ENCODE measurements at places on chromosomes 2 and 18.

DNA sequence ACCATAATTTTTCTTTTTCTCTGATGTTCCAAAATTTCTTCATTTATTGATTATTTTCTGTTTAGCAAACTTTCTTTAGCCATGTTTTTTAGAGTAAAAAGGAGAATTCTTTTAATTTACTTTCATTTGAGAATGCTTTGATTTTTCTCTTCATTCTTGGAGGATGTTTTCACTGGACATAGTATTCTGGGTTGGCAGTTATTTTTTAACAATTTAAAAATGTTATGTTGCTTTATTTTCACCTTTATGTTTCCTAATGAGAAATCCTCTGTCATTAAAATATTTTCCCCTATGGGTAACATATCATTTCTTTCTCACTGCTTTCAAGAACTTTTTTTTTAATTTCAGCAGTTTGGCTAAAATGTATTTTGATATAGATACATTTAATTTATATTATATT is 631.4 kb upstream of the CDH2 start:
- no peak for DNase-seq

- DNase-seq = no peak
These were observed 243.6 kb upstream of the SLC39A10 start for GRCh38 chr2:195413422-195413821.

- DNase-seq = no peak
These were observed 50.2 kb upstream of the PHLPP1 start for GRCh38 chr18:62665188-62665587.

- DNase-seq = no peak
These were observed 7.6 kb upstream of the ONECUT2 start for GRCh38 chr18:57427429-57428201.

DNA sequence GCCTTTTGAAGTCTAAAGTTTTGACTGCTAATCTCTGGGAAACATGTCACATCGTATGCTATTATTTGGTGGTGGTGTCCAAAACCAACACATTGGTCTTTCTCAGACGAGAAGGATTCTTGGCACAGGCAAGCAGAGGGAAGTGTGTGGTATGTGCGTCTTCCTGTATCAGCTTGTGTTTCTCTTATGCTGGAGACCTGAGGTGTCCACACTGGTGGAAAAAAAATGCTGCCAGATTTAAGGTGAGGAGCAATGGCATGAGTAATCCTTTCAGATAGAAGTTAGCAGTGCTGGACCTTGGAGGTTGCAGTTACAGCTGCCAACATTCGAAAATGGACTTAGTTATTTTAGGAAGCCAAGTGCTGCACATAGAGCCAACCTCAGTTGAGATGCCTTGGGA is 11.7 kb upstream of the FHL2 start:
- DNase-seq = no peak

DNA sequence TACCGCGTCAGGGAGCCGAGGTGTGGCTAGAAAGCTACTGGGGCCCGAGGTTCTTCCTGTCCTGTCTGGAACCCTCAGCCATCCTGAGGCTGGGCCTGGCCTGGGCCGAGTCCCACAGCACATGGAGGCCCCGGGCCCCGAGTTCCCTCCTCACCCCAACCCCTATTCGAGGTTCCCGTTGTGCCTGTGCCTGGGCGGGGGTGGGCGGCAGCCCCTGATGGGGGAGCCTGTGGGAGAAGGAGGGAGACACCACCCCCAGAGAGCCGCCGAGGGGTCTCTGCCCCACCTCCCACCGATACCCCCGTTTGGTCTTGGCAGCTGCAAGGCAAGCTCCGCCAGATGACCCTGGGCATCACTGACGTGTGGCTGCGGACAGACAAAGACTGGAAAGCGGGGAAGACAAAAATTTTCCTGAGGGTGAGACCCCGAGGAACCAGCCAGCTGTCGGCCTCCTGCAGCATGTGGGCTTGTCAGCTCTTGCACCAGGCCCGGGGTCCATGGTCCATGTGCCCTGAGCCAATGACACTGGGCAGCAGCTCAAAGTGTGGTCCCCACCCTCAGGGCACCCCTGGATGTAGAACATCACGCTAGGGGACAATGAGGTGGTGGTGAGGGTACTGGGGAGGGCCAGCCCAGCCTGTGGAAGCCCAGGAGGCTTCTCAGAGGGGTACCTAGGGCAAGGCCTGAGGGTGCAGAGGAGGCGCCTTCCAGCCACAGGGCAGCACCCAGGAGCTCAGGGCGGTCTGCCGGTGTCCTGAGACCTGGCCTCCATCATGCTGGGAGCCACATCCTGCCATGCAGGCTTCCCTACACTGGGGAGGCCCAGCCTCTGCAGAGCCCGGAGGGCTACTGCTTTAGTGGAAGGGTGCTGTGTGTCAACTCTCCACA is 52.5 kb upstream of the GPR17 start:
- no peak for DNase-seq

DNA sequence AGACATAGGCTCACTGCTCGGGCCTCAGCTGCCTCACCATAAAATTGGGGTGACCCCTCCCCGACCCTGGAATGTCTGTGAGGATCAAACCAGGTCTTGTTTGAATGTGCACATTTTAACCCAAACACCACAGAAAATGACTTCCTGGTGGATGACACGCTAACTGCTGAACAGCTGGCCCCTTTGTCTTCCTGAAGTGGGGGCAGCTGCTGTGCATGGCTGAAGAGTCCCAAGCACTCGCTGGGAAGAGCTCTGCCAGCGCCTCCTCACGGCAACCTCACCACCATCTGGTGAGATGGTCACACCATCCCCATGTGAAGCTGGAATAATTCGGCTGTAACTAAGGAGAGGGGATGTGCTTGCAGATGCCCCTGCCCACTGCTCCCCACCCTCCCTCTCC is 34.0 kb downstream of the AQP12A start:
- no peak for DNase-seq

DNA sequence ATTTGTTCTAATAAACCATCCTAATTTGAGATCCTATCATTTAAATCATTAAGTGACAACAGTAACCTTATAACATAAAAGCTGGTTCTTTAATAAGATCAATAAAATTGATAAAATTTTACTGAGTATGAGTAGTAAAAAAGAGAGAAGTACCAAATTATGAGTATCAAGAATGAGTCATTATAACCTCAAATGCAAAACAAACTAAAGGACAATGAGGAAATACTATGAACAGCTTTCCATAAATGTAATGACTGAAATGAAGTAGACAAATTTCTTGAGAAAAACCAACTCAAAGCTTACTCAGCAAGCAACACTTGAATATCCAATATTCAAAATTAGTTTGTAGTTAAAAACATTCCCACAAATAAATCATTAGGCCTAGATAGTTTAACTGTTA is 433.0 kb downstream of the ZEB2 start:
- DNase-seq = no peak

All from cardiac muscle cell (in vitro differentiated cells and primary cell).